ENCODE measurements at places on chromosomes 1 and 21. TPM values are rescaled to one million over a fixed set of nuclear protein-coding genes. Genes with fewer than 3 reads are reported as not detected.

KLF17 gene
- 0.13 TPM for polyA plus RNA-seq

ALDH4A1 gene
- polyA plus RNA-seq: 11.9 TPM

CCSAP gene
- polyA plus RNA-seq: 9.3 TPM

RASSF5 gene
- 7.1 TPM for polyA plus RNA-seq

NRAS gene
- 51.4 TPM for polyA plus RNA-seq

GRIK3 gene
- polyA plus RNA-seq: 0.54 TPM

Measured in forelimb muscle (tissue), 1 donor.